ENCODE measurements at places on chromosomes 4 and X. TPM values are rescaled to one million over a fixed set of nuclear protein-coding genes. Genes with fewer than 3 reads are reported as not detected.

The SETD7 gene
- 65.8 TPM for total RNA-seq

The CDX4 gene
- not detected for total RNA-seq

The XAGE2 gene
- not detected for total RNA-seq

DNA sequence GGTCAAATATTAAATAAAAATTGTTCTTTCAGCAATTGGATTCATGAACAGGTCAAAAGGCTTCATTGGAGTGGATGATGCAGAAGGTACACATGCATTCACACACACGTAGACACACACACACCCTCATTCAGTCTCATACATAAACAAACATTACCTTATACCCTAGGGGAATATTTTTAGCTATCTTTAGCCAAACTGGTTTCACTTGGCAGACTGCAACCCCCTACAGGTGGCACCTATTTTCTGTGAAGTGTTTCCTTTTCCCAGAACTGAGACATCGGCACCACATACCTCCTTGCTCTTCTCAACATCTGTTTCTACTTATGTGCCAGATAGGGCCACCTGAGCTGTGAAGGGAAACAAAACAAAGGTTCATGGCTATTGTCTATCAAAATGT lies 18.5 kb upstream of the KDR start:
- no peak for DNase-seq

DNA sequence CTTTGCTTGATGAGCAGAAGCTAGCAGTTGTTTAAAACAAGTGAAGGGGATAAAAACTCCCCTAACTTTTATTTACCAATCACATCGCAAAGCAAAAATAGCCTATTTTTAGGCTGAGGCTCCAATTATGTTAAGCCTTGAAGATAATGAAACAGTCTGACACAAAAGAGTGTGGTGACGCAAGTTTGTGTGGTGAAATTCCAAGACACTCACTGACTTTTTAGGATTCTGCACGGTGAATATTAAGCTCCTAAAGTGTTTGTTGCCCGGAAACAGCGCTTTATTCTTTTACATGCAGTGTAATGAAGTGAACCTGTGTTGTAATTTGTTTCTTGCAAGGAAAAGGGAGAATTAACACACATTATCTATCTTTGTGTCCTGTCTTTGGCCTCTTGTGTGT lies 74.8 kb downstream of the POLA1 start:
- DNase-seq = no peak

DNA sequence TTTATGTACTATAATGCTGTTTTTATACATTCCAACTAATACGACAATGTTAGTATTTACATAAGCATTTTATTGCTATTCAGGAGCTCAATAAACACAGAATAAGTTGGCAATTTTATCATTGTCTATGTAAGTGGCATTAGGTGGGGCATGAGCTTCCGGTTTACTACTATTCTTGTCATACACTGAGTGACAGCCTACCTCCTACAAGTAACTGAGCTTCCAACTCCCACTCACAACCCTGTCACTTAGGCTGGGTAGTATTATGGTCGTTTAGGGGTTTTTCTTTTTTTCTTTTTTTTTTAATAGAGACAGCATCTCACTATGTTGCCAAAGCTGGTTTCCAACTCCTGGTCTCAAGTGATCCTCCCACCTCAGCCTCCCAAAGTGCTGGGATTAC lies 7.4 kb downstream of the PPID start:
- DNase-seq = no peak

All from dermis blood vessel endothelial cell (primary cell).